Right forelimb (tissue), 1 donor: ENCODE measurements at places on chromosomes 2 and 18.

DNA sequence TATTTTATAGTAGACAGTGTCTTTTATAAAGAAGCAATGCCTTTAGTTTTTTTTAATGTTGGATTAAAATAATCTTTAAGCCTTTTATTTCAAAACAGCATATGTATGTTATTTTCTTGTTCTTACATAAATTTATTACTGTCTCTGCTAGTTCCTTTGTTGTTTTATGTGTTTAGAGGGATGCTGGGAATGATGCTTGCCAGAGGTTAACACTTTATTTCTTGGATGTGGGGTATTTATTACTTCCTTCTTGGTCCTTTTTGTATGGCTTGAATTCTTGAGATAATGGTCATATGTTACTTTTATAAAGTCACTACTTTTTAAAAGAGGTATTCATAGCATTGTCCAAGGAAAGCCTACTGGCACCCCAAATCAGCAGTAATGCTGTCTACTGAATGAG, 63.1 kb downstream of the ANKRD12 start:
- DNase-seq = no peak

DNA sequence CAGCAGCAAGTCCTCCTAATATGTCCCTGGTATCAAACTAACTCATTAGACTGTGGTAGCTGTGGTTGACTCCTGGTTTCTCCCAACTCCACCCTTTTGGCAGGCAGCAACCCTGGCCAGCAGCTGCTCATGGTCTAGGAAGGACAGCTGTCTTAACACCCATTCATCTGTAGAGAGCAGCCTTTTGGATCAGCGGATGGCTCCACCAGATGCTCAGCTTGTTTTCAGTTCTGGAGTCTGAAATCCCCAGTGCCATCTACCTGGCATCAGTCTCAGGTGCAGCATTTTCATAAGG, 100.5 kb downstream of the SPOPL start:
- peak; percentile 49 for DNase-seq

- DNase-seq = no peak
These were observed 8.6 kb upstream of the RPL37A start for GRCh38 chr2:216490061-216490460.

- no peak for DNase-seq
These were observed 430 bp upstream of the CHMP1B start for GRCh38 chr18:11850821-11851145.

GRCh38 chr18:62458346-62458745, 64.5 kb upstream of the ZCCHC2 start:
- DNase-seq = no peak

DNA sequence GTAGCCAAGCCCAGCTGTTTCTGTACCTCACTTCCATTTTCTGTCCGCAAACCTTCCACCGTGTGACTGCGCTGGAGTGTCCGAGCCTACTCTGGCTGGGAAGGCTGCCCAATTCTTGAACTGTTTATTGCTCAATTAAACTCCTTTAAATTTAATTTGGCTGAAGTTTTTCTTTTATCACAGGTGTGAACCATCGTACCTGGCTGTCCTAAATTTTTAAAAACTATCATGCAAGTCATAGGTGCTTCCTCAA, 6.2 kb upstream of the RNU2-63P start:
- no peak for DNase-seq

DNA sequence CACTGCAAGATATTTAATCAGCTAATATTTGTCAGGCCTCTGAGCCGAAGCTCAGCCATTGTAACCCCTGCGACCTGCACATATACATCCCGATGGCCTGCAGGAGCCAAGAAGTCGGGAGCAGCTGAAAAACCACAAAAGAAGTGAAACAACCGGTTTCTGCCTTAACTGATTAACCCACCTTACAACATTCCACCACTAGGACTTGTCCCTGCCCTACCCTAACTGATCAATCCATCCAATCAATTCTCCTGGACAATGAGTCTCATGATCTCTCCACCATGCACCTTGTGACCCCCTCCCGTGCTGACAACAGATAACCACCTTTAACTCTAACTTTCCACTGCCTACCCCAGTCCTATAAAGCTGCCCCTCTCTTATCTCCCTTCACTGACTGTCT, 945.4 kb upstream of the GYPC start:
- no peak for DNase-seq

- DNase-seq = no peak
These were observed 74.3 kb downstream of the TFCP2L1 start for GRCh38 chr2:121210691-121211090.

DNA sequence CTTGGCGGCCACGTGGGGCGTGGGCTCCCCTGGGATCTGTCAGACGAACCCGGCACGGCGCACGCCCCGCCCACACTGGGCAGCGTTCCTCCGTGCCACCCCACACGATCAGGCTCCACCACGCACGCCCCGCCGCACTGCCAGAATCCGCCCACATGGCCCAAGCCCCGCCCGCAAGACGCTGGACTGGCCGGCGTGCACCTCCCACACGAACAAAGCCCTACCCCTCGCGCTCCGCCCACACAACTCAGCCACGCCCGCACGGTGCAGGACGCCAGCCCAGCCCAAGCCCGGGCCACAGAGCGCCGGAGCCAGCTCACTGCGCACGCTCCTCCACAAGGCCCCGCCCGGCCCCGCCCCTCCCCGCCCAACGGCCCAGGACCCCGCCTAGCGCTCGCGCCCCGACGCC, 555 bp downstream of the TMEM18 start:
- DNase-seq = no peak

DNA sequence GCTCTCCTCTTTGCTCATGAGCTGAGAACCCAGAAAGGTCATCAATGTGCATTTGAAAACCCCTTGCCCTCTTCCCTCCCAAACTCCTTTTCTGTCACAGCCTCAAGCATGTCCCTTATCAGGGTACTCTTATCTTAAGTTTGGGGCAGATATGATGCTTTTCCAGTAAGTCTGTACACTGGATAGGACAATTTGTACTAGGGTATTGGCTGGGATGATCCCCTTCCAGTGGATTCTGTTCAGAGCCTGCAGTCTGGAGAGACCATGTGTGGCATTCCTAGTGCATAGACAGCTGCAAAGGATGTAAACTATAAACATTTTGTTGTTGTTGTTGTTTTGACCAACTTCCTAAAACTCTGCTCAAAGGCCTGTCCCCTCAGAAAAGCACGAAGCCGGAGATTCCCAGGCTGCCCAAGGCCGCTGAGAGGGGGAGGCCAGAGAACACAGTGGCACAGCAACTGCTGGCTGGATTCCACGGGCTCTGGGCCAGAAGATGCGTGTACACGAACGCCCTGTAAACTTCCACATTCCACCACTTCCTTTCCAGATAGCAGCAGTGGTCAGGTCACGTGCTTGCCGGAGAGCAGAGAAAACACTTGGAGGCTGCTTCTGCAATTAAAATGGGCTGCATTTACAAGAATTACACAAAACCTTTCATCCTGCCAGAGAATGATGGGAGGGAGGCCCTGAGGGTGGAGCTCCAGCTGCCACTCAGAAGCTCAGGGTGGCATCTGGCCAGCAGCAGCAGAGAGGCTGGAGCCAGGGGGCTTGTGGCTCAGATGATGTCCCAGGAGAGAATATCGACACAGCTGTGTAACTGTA, 42.1 kb downstream of the BMP10 start:
- peak; percentile 92 for DNase-seq

DNA sequence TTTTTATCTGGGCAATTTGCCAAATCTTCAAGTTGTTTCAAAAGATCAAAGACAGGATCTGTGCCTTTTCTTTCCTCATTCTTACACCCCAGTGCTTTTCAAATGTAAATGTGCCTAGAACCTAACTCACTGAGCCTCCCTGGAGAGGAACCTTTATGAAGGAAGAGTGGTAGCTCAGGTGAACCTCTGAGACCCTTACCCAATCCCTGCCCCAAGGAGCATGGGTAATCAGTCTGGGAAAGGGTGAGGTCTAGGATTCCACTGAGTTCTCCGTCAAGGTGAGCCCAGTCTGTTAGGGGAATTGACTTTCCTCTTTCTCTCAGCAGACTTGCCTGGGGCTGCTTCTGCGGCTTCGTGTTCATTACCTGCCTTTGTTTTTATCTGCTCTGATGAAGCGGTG, 88.1 kb upstream of the MAP4K4 start:
- DNase-seq = no peak

DNA sequence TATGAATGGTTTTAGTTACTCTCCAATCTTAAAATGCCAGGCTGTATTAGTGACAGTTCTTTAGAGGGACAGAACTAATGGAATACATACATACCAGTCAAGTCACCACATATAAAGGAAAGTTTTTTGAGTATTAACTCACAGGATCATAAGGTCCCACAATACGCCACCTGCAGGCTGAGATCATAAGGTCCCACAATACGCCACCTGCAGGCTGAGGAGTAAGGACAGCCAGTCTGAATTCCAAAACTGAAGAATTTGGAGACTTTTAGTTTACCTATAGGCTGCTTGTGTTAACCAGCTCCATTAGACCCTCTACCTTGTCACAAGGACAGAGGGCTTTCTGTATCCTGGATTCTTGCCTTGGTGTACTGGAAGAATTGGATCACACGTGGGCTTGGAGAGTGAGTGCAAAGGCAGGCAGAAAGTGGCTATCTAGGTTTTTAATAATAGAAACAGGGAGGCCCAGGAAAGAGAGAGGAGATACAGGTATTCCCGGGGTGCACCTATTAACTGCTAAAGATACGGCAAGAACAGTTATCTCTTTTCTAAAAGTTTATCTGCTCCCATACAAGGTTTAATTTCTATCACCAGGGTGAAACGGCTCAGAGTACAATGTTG, 234.9 kb upstream of the CYRIA start:
- DNase-seq = no peak

DNA sequence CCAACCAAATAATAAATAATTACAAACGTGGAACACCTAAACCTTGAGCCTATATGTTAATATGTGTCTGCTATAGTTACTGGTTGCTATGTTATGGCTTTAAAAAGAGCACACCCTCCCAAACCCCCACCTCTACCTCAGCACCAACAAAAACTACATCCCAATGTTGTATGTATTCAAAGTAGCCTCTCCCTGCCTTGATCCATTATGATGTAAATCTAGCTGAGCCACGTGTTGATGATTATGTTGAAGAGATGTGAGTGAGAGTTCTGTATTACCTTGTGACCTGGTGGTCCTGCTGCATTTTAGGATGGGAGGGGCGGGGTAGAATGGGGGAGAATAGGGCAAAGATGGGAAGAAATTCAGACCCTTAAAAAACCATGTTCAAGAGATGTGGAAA, 4.8 kb downstream of the MFSD6 start:
- DNase-seq = no peak
